ENCODE measurements at places on chromosomes 7 and 10. TPM values are rescaled to one million over a fixed set of nuclear protein-coding genes. Genes with fewer than 3 reads are reported as not detected.
A peak's percentile ranks its signal among the peaks of the same experiment; 100 is the strongest.

Gene CPA4
- 0.63 TPM for polyA plus RNA-seq

Gene ZNF488
- polyA plus RNA-seq: 3.1 TPM

Gene FZD8
- polyA plus RNA-seq: 4.0 TPM

Gene ATOH7
- not detected for polyA plus RNA-seq

Gene TMEM236
- polyA plus RNA-seq: 0.65 TPM

Gene PMS2
- 19.8 TPM for polyA plus RNA-seq

Gene AVPI1
- polyA plus RNA-seq: 5.1 TPM

Gene MARVELD1
- polyA plus RNA-seq: 65.4 TPM

Gene SEPTIN14
- polyA plus RNA-seq: 0.73 TPM

Gene COBL
- polyA plus RNA-seq: 4.4 TPM

GRCh38 chr7:1418505-1419309, 40.6 kb downstream of the MICALL2 start:
- DNase-seq: no peak

GRCh38 chr7:102890292-102890970, 22.4 kb upstream of the LRRC17 start:
- peak; percentile 93 for DNase-seq

GRCh38 chr7:114508086-114508485, 93.5 kb downstream of the FOXP2 start:
- no peak for DNase-seq

GRCh38 chr7:158061884-158062656, 525.6 kb downstream of the PTPRN2 start:
- no peak for DNase-seq

GRCh38 chr7:121062671-121063279, 74.3 kb downstream of the CPED1 start:
- no peak for DNase-seq

DNA sequence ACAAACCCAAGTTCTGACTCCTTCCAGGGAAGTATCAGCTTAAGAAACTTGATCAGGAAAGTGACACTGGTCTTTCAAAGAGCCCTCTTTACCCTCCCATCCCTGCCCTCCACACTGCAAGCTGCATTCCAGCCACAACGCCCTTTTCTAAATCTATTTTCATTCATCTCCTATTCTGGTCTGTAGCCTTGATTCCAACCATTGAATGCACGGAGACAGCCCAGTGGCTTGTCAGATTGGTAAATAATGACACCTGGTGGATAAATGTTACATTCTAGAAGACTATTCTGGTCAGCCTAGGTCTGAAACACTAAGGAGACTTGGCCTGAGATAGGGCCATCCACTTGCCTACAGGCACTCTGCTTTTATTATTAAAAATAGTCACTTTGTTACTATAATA, 20.9 kb downstream of the MORN4 start:
- no peak for DNase-seq

GRCh38 chr7:35418716-35419390, 165.0 kb upstream of the TBX20 start:
- no peak for DNase-seq

DNA sequence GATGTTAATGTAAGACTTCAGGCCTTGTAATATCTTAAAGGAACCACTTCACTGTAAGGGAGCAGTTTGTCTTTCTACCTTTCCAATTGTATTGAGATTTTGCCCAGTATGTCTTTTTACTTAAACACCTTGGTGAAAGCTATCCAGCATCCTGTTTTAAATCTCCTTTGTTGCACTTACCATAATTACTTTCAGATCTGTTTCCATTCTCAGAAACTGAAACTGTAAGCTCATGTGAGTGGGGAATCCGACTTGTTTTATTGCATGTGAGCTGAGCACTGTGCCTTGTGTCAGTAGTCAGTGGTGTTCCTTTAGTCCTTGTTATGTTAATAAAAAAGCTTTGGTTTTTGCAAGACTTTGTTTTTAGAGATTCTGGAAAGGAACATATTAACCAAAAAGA, 42.2 kb downstream of the BMPR1A start:
- no peak for DNase-seq

DNA sequence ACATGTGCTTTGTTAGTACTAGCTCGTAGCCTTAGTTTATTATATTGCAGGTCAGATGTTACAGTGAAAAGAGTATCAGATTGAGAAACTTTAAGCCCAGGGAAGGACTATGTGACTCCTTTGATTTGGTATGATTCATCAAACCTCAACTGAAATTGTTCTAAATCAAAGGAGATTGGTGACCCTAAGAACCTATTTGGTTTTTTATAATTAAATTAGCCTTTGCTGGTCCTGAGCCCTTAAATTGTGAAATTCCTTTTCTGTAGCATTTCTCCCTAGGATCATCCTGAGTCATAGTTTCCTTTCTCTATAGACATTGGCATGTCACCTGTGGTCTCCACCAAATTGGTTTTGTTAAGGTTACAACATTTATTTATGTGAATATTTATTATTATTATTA, 89.7 kb downstream of the POLR1F start:
- DNase-seq: no peak

DNA sequence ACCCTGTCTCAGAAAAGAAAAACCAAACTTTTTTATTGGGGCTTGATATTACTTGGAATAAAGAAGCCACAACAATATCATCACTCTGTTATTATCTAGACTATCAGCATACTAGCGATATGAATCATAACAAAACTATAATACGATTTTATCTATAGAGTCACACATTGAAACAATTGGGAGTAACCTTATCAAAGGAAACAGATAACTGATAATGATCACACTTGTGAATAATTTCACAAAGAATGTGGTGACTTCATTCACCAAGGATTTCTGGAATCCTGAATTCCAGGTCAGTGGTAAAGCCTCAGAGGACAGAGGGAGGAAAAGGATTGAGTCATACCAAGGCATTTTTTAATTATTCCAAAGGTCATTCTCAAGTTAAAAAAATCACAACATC, 32.1 kb upstream of the NMT2 start:
- DNase-seq: no peak

- no peak for DNase-seq
Observed at GRCh38 chr10:12980102-12980661, 21.3 kb downstream of the CCDC3 start.

- DNase-seq: peak; percentile 82
Observed at GRCh38 chr7:155669717-155670505, 25.4 kb downstream of the RBM33 start.

DNA sequence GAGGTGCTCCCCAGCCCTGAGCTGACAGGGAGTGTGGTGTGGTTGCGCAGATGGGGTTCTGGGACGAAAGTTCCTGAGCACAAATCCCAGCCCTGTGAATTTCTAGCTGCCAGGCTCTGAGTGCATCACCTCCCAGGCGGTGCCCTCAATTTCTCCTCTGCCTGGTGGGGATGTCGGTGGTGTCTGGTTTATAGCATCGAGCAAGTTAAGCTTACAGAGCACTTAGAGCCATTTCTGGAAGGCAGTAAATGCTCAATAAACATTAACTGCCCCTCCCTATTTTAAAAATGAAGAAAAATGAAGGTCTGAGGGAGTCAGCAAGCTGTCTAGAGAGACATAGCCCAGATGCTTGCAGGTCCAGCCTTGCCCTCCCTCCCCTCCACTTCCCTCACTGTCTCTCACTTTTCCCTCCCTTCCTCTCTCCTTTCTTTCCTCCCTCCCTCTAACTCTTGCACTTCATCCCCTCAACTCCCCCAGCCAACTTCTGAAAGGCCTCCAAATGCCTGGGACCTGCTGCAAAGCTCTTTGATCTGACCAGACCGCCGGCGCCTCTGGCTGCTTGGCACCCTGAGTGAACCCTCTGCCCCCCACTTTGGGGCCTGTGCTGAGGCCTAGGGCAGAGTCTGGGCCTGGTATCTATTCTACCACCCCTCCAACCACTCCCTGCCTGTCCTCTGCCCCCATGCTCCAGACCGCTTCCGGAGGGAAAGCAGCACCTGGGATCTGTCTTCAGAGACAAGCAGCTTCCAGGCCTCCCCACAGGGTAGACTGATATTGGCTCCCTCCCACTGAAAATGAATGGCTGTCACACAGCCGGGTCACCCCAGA, 438.3 kb downstream of the RPS24 start:
- DNase-seq: no peak

- DNase-seq: no peak
Observed at GRCh38 chr10:43125274-43125845, 12.9 kb upstream of the CSGALNACT2 start.

GRCh38 chr7:51428217-51428887, 111.7 kb upstream of the COBL start:
- no peak for DNase-seq

DNA sequence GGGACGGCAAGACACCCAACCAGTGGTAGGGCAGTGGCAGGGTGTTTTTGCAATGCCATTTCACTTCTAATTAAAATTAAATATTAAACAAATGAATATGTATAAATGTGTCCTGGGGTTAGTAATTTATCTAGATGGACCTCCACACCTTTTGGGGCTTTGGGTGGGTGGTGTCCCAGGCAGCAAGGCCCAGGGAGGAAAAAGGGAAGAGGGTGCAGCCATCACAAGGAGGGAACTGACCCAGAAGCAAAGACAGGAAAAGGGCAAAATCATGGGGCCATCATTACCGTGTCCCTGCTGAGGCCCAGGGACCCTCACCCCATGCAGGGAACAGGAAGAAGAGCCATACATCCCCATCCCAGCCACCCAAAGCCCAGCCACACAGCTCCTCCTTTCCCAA, 204.6 kb downstream of the GRID1 start:
- no peak for DNase-seq

DNA sequence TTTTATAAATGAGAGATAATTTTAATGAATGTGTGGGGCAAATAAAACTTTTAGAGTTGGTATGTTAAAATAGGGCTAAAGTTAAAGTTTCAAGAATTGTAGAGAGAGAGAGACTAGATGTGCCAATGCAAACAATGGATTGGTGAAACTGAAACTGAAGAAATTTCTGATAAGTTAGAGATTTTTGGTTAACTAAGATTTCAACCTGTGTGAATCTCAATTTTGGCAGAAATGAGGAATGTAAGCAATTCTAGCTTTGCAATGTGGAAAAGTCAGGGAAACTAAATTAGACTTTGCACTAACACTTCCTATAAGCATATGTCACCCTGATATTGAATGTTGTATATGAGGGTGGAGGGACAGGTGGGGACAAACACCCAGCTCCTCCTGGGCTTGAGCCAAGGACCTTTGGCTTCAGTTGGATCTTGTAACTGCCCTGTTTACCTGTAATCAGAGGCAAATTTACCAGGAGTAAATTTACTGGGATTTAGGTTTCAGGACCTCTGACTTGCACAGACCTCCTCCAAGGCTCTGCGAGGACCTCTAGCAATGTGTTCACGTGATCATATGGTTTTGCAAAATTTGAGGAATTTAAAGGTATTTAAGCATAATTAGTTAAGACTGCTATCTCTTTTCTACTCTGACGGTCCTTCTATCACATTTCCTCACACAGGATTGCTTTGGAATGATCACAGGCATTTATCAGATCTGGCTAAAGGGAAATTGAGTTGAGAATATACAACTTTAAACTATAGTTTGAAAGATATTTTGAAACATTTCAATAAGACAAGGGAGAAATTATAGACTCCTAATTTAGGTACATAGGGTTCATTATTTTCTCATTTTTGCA, 33.1 kb upstream of the RPA3 start:
- DNase-seq: no peak

DNA sequence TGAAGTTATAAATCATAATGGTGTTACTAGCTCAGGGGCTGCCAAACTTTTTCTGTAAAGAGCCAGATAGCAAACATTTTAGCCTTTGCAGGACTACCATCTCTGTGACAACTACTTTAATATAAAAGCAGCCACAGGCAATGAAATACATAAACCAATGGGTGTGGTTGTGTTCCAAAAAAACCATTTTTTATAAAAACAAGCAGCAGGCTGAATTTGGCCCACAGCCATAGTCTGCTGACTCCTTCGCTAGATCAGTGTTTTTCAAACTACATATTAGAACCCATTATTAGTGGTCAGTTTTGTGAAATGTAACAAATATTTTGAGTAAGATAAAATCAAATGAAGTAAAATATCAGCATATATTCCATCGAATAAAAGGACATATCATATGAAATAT, 13.6 kb downstream of the GNG11 start:
- no peak for DNase-seq

All from left lung (tissue), 14 donors.